ENCODE measurements at places on chromosomes 5 and 9.

DNA sequence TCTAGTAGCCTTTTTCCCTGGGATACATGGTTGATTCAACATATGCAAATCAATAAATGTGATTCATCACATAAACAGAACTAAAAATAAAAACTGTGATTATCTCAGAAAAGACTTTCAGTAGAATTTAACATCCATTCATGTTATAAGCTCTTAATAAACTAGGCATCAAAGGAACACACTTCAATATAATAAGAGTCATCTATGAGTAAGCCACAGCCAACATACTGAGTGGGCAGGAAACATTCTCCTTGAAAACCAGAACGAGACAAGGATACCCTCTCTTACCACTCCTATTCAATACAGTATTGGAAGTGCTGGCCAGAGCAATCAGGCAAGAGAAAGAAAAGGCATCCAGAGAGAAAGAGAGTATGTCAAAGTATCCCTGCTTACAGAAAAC lies 239.9 kb downstream of the ATPSCKMT start:
- no peak for DNase-seq

DNA sequence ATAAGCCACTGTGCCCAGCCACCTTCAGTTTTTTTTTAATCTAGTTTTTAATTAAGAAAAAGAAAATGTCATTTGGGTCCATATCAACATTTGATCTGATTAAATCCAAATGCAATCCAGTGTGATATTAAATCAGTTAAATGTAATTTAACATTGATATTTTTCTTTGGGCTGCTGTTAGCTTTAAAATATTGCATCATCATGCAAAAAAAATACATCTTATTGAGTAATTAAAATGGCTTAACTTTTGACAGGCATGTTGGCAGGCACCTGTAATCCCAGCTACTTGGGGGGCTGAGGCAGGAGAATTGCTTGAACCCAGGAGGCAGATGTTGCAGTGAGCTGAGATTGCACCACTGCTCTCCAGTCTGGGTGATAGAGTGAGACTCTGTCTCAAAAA lies 22.7 kb upstream of the LRRC70 start:
- no peak for DNase-seq

GRCh38 chr9:135002336-135002735 lies 84.6 kb upstream of the FCN1 start:
- no peak for DNase-seq

- DNase-seq, result no peak
Measured at GRCh38 chr5:150931368-150931965, 26.7 kb upstream of the ZNF300 start.

DNA sequence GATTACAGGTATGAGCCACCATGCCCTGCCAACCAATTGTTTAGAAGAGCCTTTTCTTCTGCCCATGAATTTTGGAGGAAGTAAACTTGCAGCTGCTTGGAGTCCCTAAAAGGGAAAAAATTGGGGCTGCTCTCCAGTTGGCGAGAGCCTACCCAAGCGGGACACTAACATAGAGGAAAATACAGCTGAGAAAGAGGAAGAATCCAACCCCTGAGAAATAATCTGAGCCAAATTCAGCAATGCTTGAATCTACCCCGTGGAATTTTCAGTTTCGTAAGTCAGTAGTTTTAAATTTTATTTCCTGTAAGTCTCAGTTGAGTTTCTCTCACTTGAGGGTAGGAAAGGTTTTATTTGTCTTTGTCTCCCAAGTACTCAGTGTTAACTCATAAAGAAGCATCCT lies 30.4 kb upstream of the UBTD2 start:
- DNase-seq, result no peak

DNA sequence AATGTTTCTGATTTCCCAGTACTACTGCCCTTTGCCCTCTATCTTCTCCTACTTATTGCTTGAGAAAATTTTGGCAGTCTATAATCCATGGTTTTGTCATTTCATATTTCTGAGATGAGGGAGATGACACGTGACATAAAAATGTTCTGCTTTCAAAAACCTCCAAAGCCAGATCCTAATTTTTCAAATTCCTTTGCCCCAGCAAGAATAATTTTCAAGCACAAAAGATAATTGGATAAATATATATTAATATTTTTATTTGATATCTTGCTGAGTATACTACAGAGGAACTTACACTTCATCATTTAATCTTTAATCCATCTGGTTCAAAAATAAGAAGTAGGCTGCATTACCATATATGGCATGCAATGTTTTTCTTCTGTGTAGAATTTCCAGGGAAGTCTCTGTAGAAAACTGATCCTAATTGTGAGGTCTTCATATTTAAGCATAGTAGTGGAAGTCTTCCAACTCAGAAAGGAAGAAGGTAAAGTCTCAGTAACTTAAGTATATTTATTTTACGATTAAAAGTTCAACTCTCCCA lies 1738.8 kb downstream of the EFNA5 start:
- no peak for DNase-seq

DNA sequence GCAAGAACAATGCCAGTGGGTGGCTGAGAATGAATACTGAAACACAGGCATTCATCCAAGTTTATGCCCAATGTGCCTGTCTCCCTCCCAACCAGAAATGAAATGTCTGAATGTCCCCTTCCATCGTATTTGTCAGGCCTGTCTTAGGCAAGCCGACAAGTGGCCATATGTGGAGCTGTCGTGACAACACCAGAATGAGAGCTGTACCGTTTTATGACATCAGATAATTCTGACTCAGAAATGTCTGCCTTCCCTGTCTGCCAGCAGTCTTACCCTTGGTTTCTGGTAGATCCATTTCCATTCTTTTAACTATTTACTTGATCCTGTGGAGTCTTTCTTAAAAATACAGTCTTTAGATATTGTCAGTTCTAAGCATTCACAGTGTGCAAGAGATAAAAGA lies 211.8 kb downstream of the NR3C1 start:
- DNase-seq, result no peak

GRCh38 chr9:3962496-3962895 lies 337.4 kb downstream of the GLIS3 start:
- no peak for DNase-seq

- DNase-seq, result peak; percentile 34
Measured at GRCh38 chr9:131203431-131204218, 72.7 kb downstream of the FAM78A start.

DNA sequence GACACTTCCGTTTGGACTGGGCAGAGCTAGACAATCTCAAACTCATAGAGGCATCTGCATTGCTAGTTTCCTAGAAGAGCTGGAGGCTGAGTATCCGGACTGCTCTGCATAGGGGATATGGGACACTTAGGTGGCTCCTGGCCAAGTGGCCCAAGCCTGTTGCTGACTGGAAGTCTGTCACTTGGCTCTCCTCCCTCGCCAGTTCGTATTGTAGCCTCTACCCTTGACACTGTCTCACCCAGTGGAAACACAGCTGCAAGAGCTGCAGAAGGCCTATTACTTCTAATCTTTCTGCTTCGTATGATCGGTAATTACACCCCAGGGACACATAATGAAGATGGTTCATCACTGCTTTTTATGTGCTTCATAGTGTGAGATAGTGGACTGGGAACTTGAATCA lies 34.7 kb downstream of the ITGA1 start:
- no peak for DNase-seq

- DNase-seq, result no peak
Measured at GRCh38 chr5:111143910-111144309, 51.8 kb downstream of the WDR36 start.

- DNase-seq, result no peak
Measured at GRCh38 chr9:86546712-86547111, 192.5 kb upstream of the TUT7 start.

- no peak for DNase-seq
Measured at GRCh38 chr5:176590035-176590717, 19.8 kb downstream of the GPRIN1 start.

GRCh38 chr5:157506981-157507780 lies 47.2 kb downstream of the NIPAL4 start:
- no peak for DNase-seq

DNA sequence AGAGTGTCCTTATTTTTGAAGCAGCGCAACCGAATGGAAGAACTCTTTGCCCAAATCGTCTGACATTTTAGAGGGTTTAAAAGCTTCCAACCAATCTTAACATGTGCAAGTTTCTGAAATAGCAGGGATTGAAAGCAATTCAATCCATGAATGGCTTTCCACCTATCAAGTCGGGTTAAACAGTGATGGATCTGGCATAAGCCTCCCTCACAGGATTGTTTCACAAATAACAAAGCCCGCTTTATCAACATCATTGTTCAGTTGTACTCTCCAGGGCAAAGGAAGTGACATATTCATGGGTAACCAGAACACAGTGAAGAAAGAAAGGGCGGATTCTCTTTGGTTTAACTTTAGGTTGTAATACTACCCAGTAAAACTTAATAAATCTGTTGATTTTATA lies 497.3 kb downstream of the MTRR start:
- no peak for DNase-seq

- no peak for DNase-seq
Measured at GRCh38 chr9:84173961-84174360, 166.6 kb downstream of the SLC28A3 start.

- no peak for DNase-seq
Measured at GRCh38 chr9:128635266-128636023, 21.2 kb downstream of the DYNC2I2 start.

GRCh38 chr5:56278335-56278753 lies 45.2 kb upstream of the ANKRD55 start:
- DNase-seq, result no peak

DNA sequence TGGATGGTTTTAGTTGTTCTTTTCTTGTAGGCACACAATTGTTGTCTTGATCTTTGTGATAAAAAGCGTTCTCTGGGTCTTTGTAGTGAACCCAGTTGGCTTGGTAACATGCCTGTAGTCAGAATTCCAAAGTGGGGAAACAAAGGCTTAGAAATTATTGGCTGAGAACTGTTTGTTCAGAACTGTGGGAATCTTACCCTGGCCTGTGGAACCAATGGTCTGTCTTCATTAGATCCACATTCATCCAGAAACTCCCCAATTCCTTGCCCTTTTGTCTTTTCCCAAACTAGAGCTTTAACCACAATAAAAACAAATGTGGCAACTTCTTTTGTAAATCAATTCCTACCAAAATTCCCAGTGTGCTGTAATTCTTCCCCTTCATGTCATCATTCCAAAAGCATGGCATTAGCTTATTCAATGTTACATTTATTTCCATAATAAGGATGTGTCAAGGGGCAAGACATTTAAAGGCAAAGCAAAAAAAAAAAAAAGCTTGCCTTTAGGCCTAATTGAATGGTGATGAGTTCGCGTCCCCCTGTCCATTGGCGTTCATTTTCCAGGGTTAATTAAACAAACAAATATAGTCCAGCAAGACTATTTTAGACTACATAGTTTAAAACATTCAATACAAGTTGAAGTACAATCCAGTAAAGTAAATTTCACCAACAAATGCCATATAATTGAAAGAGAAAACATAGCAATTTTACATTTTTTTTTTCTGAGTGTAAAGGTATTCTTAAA lies 249.8 kb upstream of the ZNF608 start:
- no peak for DNase-seq

- DNase-seq, result no peak
Measured at GRCh38 chr9:107090218-107090617, 192.9 kb upstream of the RAD23B start.

DNA sequence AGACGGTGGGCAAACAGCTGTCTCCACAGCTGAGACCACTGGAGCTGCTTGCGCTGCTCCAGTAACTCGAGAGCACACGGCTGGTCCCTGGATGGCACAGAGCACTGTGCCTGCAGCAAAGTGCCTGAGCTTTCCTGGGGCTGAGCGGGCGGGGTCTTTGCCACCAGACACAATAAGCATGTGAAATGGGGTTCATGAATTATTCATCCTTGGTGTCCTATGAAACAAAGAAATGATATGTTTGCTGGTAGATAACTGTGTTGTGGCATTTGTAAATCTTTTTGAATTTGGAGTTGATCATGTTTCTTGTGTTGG lies 151.7 kb upstream of the MPDZ start:
- DNase-seq, result no peak

- no peak for DNase-seq
Measured at GRCh38 chr5:180160789-180161188, 48.2 kb downstream of the RASGEF1C start.

DNA sequence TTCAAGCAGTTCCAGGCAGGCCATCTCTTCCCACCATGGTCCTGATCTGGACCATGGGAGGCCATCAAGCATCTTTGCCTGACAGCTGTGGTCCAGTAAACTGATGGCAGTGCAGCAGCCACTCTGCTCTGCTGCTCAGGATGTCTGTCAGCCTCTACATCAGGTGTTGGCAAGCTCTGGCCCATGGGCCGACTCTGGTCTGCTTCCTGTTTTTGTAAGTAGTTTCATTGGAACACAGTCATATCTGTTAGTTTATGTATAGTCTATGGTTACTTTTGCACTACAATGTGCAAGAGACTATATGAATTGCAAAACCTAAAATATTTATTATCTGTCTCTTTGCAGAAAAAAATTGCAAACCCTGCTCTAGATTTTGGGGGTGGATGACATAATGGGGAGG lies 225.0 kb downstream of the KCTD16 start:
- no peak for DNase-seq

DNA sequence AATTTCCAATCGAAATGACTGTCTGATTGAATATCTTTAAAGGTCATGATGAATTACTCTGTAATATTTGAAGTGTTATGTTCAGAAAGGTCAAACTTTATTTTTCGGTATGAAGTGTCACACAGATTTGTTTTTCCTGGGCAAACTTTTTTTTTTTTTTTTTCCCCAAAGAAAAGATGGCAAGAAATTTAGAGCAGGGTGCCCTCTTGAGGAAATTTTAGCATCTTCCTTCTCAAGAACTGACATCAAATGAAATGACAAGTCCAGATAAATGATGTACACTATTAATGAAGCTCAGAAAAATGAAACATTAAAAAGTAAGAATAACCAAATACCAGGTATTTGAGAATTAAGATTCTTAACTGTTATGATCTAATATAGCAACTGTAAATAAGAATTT lies 123.6 kb downstream of the INVS start:
- DNase-seq, result peak; percentile 58

- DNase-seq, result no peak
Measured at GRCh38 chr5:123450640-123451039, 27.4 kb upstream of the CEP120 start.

DNA sequence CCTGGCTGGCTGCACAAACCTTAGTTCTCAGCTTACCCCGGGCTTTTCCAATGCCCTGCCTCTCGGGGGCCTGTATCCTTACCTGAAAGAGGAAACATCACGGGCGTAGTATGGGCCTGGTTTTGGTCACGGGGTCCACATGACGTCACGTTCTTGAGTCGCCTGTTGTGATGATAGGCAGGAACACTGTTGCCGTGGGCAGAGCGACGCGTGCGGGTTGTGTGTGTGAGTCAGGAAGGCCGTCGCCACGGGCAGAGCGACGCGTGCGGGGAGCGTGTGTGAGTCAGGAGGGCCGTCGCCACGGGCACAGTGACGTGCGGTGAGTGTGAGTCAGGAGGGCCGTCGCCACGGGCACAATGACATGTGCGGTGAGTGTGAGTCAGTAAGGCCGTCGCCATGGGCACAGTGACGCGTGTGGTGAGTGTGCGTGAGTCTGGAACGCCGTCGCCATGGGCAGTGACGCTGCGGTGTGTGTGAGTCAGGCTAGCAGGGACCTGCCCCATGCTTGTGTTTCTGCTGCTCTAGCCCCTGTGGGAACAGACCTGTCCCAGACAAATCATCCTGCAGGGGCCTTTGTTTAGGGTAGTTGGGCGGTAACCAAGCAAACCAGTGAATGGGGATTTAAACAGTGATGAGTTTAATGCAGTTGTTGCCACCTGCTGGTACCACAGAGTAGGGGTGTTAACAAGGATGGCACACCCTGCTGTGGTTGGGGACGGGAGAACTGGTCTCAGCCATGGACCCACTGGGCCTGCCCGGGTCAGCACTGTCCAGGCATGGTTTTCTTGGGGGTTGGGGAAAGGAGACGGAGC lies 19.8 kb downstream of the TRIP13 start:
- DNase-seq, result peak; percentile 15

Data from OCI-LY7 (cell line).